ENCODE measurements at places on chromosomes 11 and 22.

DNA sequence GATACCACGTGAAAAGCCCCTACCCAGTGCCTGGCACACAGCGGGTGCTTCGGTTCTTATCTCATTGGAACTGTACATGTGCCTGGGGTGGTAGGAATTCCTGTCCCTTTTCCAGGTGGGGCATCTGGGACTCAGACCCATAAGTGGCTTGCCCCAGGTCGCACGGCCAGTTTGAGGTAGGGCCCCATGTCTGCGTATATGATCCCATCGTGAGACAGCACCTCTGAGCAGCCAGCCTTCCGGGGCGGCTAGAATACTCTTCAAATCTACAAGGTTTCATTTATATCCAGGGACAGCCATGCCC is 33.5 kb upstream of the SMIM38 start:
- DNase-seq, result no peak

- DNase-seq, result no peak
These were observed 4.1 kb upstream of the MRPL48 start for GRCh38 chr11:73783483-73784020.

DNA sequence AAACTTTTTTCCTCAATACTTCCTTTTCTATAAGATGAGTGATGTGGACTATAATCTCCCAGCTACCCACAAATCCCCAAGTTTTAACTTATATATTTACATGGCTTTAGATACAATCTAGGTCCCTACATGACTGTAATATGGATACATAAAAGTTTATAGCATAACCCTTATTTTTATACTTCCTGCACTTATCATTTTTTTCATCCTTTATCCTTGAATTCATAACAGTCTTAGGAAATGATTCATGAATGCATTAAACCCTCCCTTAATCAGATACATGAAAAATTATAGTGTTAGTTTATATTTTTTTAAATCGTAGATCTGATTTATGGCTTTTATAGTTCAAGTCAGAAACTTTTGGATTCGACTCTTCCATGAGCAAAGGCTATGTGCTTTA is 195.8 kb downstream of the MAML2 start:
- no peak for DNase-seq

DNA sequence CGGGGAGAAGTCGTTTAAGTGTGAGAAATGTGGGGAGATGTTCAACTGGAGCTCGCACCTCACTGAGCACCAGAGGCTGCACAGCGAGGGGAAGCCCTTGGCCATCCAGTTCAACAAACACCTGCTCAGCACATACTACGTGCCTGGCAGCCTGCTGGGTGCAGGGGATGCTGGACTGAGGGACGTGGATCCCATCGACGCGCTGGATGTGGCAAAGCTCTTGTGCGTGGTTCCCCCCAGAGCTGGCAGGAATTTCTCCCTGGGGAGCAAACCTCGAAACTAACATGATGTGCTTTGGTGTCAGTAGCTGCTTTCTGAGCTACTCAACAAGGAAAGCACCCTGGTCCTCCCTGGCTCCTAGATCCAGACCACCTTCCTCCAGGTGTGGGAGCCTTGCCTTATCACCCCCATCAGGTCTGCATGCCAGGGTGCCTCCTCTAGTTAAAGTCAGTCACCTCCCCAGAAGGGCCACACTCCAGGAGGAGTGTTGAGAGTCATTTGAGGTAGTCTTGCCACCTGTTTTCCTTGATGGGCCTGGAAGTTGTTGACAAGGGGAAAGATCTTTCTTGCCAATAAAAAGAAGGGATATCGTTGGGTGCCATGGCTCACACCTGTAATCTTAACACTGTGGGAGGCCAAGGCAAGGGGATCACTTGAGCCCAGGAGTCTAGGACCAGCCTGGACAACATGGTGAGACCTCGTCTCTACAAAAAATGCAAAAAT is 12.9 kb downstream of the ZNF74 start:
- no peak for DNase-seq

- no peak for DNase-seq
These were observed 15.0 kb upstream of the GNB1L start for GRCh38 chr22:19869497-19870152.

DNA sequence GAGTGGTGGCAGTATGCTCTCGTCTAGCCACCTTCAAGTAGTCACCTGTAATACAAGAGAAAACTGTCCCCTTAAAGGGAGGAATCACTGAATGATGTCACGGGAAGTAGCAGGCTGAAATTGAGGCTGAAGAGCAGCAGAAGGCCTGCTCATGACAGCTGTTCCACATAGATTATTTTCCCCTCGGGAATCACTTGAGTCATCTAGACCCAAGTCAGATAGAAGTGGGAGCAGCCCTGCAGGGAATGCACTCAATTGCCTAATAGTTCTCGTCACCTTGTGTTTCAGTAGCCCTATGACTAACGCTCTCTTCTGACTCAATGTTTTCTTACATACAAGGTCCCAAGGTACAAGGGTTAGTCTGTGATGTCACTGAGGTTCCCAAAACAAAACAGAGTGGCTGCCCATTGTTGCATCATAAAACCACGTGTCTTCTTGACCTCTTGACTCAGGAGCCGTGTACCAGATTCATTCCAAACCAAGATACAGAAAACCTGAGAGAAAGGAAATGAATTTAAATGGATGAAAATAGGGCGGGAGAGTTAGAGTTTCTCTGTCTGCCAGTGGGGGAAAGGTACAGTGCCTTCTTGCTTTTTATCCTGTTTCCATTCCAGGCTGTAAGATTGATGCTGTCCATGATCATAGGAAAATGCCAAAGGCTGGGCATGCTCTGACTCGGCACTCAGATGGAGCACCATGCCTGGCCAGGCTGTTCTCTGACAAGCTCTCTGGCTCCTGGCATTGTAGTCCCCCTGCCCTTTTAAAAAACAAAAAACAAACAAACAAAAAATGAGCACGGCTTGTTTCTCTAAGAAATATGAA is 21.6 kb upstream of the C11orf96 start:
- peak; percentile 49 for DNase-seq

DNA sequence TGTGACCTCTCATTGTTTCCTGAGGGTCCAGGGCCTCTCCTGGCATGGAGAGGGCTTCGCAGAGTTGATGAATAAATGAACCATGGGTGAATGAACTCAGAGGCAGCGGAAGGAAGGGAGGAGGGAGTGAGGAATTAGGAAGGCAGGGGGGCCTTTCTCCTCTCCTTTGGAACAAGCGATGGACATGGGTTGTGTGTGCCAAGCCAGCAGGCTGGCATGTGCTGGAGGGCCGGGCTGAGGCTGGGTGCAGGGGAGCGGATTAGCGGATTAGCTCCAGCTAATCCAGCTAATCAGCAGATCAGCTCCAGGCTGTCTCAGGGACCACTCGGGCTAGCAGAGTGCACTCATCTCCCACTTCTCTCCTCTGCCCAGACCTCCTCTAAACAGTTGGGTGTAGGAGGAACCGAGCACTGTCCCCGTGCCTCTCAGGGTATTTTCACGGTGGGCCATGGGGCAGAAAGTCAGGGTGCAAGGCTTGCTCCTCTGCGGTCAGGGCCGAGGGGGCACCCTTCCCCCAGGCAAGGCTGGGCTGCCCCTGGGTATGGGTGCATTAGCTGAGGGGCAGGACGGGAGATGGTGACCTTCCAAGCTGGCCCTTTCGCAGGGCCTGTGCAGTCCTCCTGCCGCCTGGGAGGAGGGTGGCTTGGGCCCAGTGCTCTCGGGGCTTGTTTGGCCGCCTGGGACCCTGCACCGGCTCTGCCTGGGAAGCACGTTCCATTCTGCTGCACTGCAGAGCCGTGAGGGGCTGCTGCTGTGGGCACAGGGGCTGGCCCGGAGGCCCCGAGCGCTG is 120.3 kb upstream of the B3GAT1 start:
- DNase-seq, result no peak

DNA sequence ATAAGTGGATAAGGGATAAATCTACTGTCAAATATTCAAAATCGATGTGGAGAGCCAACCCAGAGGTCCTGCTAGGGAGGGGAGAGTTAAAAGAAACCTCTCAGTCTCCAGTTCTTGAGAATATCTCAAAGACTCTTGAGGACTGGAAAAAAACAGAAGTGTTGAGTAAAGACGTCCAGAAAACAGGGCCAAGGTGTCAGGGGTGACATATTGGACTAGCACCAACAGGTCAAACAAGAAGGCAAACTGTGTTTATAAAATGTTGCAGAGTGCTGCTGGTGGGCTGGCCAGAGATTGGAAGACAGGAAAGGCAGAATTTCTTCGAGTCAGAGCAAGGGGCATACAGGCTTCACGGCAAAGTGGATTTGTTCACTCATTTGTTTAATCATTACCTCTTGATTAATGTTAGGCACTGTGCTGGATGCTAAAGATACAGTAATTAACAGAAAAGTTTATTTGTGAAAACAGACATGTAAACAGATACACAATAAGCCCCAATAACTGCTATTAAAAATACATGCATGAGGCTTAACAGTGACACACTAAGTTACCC is 33.7 kb upstream of the SMPD1 start:
- DNase-seq, result no peak

- no peak for DNase-seq
These were observed 1.3 kb upstream of the SSH3 start for GRCh38 chr11:67301951-67302516.

DNA sequence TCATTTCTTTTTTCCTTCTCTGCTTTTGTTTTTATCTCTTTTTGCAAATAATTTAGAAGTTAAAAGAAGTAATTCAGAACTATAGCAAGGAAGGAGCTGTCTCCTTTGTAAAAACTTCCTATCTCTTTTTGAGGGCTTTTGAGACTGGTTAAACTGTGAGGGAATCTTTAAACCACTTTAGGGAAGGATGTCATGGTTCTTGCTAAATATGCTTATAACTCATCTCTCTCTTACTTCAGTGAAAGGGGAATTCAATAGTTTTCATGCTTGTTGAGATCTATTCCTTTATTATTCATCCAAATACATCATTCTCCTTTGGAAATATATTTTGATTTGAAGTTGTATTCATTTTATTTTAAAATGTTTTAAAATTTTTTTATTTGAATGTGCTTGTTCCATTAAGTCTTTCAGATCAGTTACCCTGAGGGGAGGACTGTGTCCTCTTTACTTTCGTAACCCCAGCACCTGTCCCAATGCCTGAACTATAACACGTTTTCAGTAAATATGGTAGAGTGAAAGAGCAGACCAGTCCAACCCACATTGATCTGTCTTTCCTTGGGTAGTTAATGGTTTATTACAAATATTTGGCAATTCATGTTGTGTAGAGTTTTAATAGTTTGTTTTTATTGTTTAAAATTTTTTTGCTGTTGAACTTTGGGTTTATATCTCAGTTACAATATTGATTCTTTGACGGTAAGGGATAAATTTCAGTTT is 27.5 kb downstream of the AMOTL1 start:
- no peak for DNase-seq

DNA sequence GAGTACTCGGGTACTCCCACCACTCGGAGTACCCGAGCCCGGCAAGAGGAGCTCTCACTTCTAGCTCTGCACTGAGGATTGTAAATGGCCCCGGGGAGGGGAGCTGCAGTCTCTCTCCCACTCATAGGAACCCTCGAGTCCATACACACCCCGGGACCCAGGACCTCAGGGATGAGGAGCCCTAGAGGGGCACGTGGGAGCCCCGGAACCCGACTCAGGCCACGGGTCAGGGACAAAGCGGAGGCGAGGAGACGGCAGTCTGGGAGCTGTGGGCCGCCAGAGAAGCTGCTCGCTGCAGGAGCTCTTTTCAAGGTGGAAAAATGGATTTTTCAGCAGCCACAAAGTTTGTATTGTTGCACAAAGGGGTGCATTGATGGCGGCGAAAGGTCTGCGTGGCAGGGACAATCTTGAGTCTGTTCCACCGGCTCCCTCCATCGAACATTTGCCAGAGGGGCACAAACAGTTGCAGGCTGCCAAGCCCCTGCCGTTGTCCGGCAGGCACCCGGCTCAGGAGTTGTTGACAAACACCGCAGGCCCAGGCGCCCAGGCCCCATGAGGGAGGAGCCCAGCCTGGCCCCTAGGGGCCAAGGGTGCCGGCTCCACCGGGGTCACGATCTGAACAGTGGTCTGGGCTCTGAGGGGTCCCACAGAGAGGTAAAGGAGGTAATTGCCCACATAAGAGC is 5.7 kb upstream of the FLI1 start:
- DNase-seq, result no peak

DNA sequence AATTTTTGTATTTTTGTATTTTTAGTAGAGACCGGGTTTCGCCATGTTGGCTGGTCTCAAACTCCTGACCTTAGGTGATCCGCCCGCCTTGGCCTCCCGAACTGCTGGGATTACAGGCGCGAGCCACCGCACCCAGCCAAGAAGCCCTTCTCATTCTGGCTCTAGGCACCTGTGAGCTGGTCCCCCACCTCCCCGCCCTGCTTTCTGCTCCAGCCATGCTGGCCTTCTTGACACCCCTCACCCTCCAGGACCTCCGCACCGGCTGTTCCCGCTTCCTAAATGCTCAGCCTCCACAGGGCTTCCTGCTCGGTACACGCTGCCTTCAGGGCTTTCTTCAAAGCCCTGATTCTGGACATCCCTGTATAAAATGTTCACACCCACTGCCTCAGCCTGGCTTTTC is 5.5 kb upstream of the FXYD2 start:
- peak; percentile 14 for DNase-seq

DNA sequence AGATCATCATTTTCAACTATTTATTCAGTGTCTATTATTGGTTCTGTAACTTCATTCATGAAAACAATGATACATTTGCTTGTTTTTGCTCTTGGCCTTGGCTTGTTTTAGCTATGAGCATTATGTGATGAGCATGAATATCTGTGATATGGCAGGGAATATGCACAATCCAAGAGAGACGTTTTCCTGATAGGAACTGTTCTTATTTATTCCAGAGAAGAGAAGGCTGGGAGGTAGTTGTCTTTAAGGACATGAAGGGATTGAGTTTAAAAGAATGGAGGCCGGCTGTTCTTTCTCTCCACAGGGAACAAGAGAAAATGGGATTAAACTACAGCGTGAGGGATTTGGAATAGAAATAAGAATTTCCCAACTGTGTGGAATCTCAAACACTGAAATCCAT is 30.3 kb downstream of the BLID start:
- DNase-seq, result no peak

- DNase-seq, result no peak
These were observed 35.8 kb downstream of the TNKS1BP1 start for GRCh38 chr11:57288771-57289579.

DNA sequence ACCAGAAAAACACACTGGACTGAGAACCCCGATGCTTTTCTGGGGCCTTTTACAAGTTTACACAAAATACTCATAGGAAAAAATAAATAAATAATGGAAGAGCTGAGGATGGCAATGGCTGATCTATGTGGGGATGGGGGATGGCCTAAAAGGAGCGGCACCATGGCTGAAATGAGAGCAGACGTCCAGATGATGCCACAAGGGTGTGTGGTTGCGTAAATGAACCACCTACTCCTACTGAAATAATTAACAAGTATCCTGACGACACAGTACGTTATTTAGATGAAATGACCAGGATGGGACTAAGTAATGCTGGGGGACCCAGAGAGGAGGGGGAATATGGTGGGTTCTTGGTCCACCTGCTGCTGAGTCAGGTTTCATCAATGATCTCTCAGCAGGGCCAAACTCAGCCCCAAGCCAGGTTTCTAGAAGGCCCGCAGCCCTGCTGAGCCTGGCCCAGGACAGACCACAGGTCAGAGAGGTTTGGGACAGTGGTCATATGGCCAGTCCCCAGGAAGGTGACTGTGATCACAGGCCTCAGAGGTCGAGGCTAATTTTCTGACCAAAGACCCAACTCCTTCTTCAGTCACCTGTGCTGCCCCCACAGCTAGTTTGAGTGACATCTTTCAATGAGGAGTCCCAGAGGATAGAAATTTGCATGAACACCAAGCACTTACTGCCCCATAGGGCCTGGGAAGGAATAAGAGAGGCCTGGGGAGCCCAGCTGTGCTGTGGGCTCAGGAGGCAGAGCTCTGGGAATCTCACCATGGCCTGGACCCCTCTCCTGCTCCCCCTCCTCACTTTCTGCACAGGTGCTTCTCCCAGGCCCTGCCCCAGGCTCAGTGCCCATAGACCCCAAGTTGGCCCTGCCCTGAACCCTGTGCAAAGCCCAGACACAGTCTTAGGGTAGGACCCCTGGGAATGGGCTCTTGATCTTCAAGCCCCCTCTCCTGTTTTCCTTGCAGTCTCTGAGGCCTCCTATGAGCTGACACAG is 76.3 kb upstream of the IGLL5 start:
- no peak for DNase-seq

Data from activated T-cell treated with anti-CD3 and anti-CD28 coated beads, Interleukin-2, amount 50 U/mL, for 48 hours (primary cell).